ENCODE measurements at places on chromosomes 13 and 19.

DNA sequence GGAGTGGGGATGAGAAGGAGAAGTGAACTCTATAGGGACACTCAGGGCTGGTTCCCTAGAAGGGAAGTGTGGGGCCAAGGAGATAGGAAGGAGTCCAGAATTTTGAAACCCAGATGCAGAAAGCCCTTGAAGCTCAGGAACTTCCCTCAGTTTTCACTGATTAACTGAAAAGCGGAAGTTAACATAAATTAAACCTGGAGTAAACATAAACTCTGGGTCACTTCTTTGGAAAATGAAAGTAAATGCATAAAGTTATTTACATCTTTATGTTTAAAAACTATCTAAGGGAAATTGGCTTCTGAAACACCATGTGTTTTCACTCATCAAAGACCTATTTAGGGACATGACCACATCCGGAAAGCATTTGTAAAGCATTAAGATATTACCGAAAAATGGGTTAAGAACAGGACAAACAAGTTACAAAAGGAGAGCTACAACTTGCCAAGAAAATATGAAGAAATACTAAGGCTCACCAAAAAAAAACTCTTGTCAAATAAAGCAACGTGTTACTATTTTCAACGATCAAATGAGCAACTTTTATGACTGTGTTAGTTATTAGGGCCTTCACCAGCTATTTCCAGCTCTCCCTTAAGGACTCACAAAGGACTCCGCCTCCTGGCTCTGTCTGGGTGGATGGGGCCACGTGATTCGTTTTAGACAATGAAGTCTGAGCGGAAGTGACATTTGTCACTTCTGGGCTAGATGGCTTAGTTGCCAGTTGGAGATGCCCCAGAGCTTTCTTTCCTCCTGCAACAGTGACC lies 439.1 kb upstream of the ZNF507 start:
- no peak for DNase-seq

GRCh38 chr13:74629985-74630384 lies 495.8 kb upstream of the KLF12 start:
- no peak for DNase-seq

- DNase-seq, result no peak
Measured at GRCh38 chr13:40644838-40645604, 21.4 kb downstream of the FOXO1 start.

DNA sequence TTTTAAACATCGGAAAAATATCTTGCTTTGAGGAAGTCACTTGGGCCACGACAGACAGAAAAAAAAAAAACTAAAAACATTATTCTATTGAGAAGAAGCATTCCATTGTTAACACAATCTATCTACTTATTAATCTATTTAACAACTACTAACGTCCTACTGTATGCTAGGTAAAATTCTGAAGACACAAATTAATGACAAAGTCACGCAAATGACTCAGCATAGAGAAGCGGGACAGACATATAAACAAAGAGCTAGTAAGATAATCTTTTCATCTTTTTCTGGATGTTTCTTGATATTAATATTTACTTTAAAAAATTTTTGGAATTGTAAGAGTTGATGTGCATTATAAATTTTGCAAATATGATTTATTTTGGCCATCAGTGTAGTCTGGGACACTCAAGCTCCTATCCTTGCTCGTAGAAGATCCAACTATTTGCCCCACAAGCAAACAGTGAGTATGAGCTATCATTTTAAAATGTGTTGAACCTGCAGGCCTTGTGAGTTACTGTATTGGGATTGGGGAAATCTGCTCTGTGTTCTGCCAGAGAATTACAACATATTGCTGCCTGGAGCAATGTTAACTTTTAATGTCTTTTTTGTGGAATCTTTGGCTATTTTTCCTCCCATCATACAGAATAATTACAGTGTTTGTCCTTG lies 109.1 kb downstream of the PCDH9 start:
- no peak for DNase-seq

DNA sequence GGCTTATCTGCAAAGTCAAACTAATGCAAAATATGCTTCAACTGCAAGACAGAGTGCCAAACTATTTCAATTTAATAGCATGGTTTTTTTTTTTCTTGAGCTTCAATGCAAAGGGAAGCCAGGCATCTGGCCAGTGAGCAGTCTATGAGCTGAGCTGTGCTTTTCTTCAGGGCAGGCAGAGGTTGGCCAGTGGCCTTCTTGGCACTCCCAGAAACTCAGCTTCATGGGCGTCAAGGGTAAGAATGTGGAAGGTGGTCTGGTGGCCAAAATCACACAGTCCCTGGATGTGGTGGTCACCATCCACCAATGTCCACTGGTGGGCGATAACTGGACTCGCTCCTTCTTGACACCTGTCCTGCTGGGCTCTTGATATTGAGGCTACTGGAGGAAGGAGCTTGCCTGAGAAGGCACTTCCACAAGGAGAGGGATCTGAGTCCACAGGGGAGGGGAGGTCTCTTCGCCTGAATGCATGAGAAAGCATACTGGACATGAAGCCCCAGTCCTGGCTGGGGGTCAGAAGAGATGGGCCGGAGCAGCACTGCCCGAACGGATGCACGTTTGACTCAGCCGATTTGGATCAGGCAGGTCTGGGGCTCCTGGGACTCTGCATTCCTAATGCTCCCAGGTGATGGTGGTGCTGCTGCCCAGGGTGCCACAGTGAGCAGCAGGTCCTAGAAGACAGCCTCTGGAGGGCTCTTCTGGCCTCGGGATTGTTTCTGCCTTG lies 17.1 kb downstream of the COL4A2 start:
- no peak for DNase-seq

DNA sequence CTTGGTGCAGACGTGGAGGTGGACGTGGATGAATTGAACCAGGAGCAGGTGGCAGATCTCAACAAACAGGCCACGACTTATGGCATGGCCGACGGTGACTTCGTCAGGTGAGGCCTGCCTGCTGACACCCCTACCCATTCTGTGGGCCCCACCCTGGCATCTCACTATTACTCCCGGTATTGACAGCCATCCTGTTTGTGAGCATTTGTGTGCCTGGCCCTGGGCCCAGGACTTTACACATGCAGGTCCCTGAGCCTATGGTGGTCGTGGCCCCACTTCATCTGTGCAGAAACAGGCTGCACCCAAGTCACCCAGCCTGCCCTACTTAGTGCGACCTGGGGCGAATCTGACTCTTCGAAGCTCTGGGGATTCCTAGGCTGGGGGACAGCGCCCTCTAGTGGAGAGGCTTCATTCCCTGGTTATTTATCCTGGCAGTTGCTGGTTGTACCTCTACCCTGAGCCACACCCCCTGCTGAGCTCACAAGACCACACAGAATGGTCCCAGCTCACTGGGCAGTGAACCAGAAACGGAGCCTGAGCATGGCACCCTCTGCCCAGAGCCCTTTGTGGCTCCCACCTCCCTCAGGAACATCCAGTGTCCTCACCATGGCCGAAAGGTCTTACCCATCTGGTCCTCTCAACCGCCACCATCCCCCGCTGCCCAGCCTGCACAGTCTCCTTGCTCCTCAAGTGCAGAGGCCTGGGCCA lies 16.9 kb downstream of the ZNF296 start:
- DNase-seq, result peak; percentile 88

GRCh38 chr19:41295499-41295898 lies 14.5 kb upstream of the CCDC97 start:
- no peak for DNase-seq

GRCh38 chr13:30715837-30716236 lies 19.5 kb upstream of the ALOX5AP start:
- DNase-seq, result no peak

- DNase-seq, result no peak
Measured at GRCh38 chr13:43240278-43240677, 216.9 kb downstream of the DNAJC15 start.

DNA sequence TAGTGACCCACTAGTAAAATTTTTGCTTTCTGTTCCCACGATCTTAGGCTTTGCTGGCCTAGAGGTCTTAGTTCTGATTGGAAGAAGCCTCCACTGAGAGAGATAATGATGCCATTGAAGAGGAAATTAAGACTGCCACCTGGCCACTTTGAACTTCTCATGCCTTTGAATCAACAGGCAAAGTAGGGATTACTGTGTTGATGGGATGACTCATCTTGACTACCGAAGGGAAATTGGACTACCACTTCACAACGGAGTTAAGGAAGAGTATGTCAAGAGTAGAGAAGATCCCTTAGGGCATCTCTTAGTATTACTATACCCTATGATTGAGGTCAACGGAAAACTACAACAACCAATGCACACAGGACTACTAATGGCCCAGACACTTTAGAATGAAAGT lies 12.7 kb upstream of the FREM2 start:
- no peak for DNase-seq

- DNase-seq, result no peak
Measured at GRCh38 chr13:59345311-59345710, 818.4 kb downstream of the DIAPH3 start.

DNA sequence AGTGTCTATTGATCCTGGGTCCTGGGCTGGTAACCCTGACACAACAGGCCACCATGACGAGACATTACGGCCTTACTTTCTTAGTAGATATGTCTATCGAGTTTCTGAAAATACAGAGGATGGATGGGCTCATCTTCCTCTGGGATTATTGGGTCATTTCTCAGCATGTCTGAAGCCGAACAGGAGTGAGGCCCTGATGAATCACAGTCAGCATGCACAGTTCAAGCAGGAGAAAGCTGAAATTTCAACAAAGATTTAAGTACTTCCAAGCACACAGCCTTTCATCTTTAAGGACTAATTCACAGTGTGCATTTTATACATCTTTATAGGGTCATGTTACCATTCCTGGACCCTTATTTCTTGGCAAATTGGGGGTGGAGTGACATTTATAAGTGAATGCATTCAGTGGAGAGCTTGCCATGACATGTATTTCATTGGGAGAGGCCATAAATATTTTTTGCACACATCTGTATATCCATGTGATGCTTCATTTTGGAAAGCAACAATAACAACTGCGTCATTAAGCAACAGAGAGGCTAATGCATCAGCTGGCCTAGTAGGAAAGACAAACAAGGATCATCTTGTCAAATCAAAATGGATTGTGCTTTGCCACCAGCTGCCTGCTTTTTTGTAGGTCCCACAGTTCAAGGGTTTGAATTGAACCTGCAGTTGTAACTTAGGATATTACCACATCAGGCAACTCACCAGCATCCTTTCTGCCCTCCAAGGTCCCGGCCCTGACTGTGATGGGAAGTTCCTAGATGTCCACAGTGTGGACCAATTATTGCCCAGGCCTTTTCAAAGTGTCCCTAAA lies 143.5 kb downstream of the DNAJC15 start:
- DNase-seq, result no peak

- DNase-seq, result peak; percentile 97
Measured at GRCh38 chr19:4867534-4868285, at the start of gene PLIN3. PLIN3 (minus strand) TSS chr19:4867667; CDS start chr19:4861394, 6,273 bp downstream.

GRCh38 chr13:67440236-67440975 lies 210.3 kb upstream of the PCDH9 start:
- no peak for DNase-seq

- peak; percentile 85 for DNase-seq
Measured at GRCh38 chr19:45439569-45440258, 16.0 kb upstream of the ERCC1 start.

- DNase-seq, result no peak
Measured at GRCh38 chr13:35917252-35917941, 213.8 kb downstream of the DCLK1 start.

DNA sequence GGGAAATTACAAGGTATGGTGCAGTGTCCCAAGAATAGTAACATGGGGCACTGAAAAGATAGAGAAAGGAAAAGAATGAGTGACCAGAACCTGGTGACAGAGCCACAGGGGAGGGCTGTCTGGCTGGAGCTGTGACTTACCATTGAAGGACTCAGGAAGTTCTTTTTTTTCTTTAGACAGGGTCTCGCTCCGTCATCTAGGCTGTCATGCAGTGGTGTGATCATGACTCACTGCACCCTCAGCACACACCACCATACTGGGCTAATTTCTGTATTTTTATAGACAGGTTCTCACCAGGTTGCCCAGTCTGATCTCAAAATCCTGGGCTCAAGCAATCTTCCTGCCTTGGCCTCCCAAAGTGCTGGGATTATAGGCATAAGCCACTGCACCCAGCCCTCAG lies 8.8 kb upstream of the CPB2 start:
- no peak for DNase-seq

GRCh38 chr13:94938124-94938523 lies 225.8 kb upstream of the SOX21 start:
- DNase-seq, result no peak

DNA sequence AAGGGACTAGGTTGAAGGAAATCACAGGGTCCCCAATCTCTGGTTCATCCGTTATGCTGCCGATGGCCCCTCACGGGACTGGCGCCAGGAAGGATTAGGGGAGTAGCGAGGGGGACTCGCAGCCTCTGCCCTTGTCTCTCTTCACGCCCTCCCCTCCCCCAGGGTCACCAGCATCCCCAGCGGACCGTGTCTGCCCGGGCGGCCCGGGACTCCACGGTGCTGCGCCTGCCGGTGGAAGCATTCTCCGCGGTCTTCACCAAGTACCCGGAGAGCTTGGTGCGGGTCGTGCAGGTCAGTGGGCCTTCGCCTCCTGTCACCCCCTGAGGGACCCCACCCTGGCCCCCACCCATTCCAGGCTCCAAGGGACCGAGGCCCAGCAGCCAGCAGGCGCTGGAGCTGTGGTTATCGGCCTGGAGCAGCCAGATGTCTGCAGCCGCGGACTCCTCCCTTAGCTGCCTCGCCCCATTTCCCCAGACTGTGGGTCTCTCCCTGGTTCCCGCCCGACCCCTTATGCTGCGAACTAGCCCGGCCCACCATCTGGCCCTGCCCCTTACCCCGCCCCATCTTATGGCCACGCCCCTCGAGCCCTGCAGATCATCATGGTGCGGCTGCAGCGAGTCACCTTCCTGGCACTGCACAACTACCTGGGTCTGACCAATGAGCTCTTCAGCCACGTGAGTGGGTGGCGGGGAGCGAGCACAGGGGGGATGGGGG lies 5.4 kb downstream of the PNPLA6 start:
- peak; percentile 50 for DNase-seq

- DNase-seq, result no peak
Measured at GRCh38 chr13:59247171-59247570, 916.6 kb downstream of the DIAPH3 start.

- DNase-seq, result no peak
Measured at GRCh38 chr19:2495651-2496316, 19.9 kb downstream of the GADD45B start.

GRCh38 chr13:80665792-80666333 lies 324.9 kb upstream of the SPRY2 start:
- DNase-seq, result no peak

DNA sequence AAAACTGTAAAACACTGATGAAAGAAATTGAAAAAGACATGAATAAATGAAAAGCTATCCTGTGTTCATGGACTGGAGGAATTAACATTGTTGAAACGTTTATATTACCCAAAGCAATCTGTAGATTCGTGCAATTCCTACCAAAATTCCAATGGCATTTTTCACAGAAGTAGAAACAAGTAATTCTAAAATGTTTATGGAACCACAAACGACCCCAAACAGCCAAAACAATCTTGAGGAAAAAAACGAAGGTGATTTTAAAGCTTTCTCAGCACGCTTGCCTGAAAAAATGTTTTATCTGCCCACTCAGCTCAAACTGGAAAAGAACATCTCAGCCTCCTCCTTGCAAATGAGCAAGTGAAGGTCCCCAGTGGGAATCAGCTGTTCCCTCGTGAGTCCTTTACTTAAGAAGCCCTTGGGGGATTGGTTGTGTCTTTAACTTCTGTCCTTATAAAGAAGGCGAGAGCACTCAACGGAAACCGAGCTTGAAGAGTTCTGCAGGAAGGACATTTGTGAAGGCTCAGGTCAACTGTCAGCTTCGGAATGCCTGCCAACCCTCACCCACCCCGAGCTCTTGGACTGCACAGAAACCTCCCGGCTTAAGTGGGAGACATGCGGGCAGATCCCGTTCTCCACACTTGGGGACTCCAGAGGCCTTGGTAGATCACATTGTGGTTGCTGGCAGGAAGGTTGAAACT lies 256.0 kb upstream of the IRS2 start:
- DNase-seq, result no peak

GRCh38 chr19:34962687-34963572 lies 1.1 kb downstream of the ZNF792 start:
- no peak for DNase-seq

- no peak for DNase-seq
Measured at GRCh38 chr19:55913643-55914268, 18.4 kb downstream of the NLRP13 start.

Data from activated CD4-positive, alpha-beta T cell treated with anti-CD3 and anti-CD28 coated beads, Interleukin-2, amount 50 U/mL, for 48 hours (primary cell).